ENCODE measurements at places on chromosomes 3 and 15. TPM values are rescaled to one million over a fixed set of nuclear protein-coding genes. Genes with fewer than 3 reads are reported as not detected.

Gene TEX55
- not detected for total RNA-seq

Gene PODXL2
- total RNA-seq: 19.8 TPM

Gene STRC
- 1.3 TPM for total RNA-seq

DNA sequence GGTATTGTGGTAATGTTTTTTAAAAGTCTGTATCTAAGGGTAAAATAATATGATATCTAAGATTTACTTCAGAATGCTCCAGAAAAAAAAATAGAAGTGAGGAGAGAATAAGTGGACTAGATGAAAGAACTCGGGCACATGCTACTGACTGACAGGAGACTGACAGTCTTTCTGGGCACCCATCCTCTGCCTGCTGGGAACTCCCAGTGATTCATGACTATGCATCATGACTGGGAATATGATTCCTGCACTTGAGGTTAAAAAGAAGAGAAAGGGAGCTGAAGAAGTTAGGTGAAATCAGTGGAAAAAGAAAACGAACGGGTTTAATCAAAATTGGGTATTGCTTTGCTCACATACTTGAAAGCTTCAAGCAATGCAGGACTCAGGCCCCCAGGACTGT, 35.7 kb upstream of the SPSB4 start:
- no peaks in the 10 kb centered on the region for H3K36me3 ChIP-seq
- no peaks in the 10 kb centered on the region for H3K4me1 ChIP-seq
- no peak for DNase-seq
- no peak overlapping the region for H3K27ac ChIP-seq

DNA sequence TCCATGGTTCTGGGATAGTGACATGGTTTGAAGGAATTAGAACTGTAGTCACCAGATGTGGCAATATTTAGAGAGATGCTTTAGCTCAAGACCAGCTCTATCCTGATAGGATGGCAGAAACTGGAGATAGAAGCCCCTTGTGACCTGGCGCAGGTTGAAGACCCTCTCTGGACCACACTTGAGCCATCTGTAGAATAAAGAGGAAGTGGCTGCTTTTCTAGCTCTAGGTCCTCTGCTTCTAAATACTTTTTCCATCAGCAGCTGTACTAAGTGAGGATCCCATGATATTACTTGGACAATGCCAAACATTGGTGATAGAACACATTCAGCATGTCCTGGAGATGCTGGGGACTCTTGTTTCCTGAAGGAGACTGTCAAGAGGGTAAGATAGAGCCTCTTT, 172.6 kb downstream of the PDCD6IP start:
- no peak overlapping the region for H3K4me3 ChIP-seq
- H3K4me1 ChIP-seq: no peaks in the 10 kb centered on the region
- no peak overlapping the region for H3K27ac ChIP-seq
- H3K27me3 ChIP-seq: no peaks in the 10 kb centered on the region

GRCh38 chr15:92457471-92458041, 63.9 kb downstream of the ST8SIA2 start:
- H3K27ac ChIP-seq: no peak overlapping the region
- no peaks in the 10 kb centered on the region for H3K27me3 ChIP-seq
- DNase-seq: no peak
- H3K4me1 ChIP-seq: no peaks in the 10 kb centered on the region
- no peaks in the 10 kb centered on the region for H3K36me3 ChIP-seq
- H3K4me3 ChIP-seq: no peak overlapping the region

GRCh38 chr3:16075647-16076046, 98.8 kb upstream of the GALNT15 start:
- DNase-seq: no peak
- no peak overlapping the region for H3K27ac ChIP-seq
- no peak overlapping the region for H3K4me3 ChIP-seq
- no peaks in the 10 kb centered on the region for H3K27me3 ChIP-seq
- H3K4me1 ChIP-seq: no peaks in the 10 kb centered on the region
- no peaks in the 10 kb centered on the region for H3K36me3 ChIP-seq

DNA sequence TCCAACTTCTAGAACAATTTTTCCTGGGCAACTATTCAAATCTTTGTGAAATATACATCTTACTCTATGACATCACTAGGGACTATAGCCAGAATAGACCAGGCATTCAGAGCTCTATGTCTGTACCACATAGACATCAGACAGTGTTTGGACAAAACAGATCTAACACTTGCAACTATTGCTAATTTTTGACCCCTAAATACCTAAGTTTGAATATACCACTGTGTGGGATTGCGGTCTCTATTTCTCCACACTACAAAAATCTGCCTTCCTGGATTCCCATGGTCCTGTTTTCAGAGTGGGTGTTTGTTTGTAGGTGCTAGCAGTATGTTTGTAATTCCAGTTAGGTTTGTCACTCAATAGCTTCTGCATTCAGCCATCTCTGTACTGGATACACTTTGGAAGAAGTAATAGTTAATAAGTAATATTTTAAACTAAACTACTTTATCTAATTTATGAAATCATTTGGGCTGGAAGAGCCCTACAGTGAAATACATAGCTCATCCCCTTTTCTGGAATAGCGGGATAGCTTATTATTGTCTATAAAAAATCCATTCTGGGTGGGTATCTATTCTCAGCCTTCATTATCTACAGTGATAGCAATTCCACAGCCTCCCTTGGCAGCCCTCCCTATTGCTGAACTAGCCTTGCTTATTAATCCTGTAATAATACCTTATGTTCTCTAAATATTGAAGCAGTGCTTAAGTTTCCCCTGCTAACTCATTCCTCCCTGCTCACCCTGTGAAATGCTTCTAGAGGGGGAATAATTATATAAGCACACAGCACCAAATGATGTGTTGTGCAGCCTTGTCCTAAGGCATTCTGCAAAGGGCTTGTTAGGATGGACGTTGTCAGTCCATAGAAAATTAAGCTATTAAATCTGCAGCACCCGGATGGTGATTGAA, 49.4 kb downstream of the RBMS3 start:
- no peaks in the 10 kb centered on the region for H3K27me3 ChIP-seq
- no peak overlapping the region for H3K4me3 ChIP-seq
- peaks cover 77% of the 10 kb centered on the region for H3K4me1 ChIP-seq
- no peaks in the 10 kb centered on the region for H3K36me3 ChIP-seq
- DNase-seq: no peak

GRCh38 chr15:43792761-43793476, 799 bp downstream of the SERF2 start:
- no peak for DNase-seq
- H3K4me3 ChIP-seq: peak overlapping the region; percentile 93
- H3K4me1 ChIP-seq: peaks cover 27% of the 10 kb centered on the region
- H3K36me3 ChIP-seq: peaks cover 44% of the 10 kb centered on the region

GRCh38 chr3:55343486-55344357, 143.4 kb downstream of the WNT5A start:
- no peak for DNase-seq
- H3K27me3 ChIP-seq: no peaks in the 10 kb centered on the region
- no peak overlapping the region for H3K4me3 ChIP-seq
- H3K36me3 ChIP-seq: no peaks in the 10 kb centered on the region

GRCh38 chr3:133892541-133893231, 3.0 kb downstream of the RAB6B start:
- H3K4me3 ChIP-seq: no peak overlapping the region
- no peaks in the 10 kb centered on the region for H3K27me3 ChIP-seq
- no peak for DNase-seq
- H3K27ac ChIP-seq: no peak overlapping the region
- no peaks in the 10 kb centered on the region for H3K4me1 ChIP-seq

DNA sequence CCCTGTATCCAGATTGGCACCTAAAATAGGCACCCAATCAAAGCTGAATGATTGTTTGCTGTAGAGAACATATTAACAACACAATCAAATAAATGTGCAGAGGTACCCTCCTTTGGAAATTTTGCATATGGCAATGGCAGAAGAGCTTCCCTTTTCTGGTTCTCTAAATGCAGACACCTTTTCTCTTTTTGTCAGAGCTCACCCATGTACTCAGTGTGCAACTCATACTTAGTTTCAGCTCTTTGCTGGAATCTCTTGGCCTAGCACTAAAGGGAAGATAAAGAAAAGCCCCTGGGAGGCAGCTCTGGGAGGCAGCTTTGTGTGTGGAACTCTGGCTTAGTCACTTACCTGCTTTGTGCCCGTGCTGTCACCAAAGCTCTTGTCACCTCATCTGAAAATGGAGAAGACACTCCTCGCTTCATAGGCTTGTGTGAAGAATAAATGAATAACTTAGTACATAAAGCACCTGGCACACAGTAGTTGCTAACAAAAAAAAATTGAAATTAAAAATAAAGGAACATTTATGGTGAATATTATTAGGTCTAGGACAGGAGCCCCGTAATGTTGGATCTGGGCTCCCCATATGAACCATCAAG, 28.8 kb downstream of the ST6GAL1 start:
- H3K36me3 ChIP-seq: no peaks in the 10 kb centered on the region
- no peaks in the 10 kb centered on the region for H3K27me3 ChIP-seq
- H3K27ac ChIP-seq: no peak overlapping the region
- no peak for DNase-seq

DNA sequence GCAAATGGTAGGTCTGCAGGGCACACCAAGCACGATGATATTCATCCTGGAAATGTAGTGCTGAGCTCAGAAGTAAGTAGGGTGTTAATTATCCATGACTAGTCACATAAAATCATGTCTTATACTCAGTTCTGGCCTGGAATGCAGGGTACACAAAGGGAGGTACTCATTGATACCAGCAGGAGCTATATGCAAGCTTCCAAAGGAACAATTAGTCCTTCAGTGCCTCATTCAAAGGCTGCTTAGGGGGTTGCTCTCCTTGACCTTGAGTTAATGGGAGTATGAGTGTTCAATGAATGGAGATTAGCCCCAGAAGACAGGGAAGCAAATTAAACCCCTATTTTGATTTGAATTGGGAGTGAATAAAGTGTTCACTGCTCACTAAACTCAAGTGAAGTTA, 38.3 kb downstream of the CNTN6 start:
- H3K4me1 ChIP-seq: no peaks in the 10 kb centered on the region
- H3K27ac ChIP-seq: no peak overlapping the region
- no peaks in the 10 kb centered on the region for H3K27me3 ChIP-seq
- no peaks in the 10 kb centered on the region for H3K36me3 ChIP-seq

- no peak for DNase-seq
- no peaks in the 10 kb centered on the region for H3K4me1 ChIP-seq
- H3K4me3 ChIP-seq: no peak overlapping the region
- no peaks in the 10 kb centered on the region for H3K36me3 ChIP-seq
- peaks cover 2% of the 10 kb centered on the region for H3K27me3 ChIP-seq
- H3K27ac ChIP-seq: no peak overlapping the region
Observed at GRCh38 chr15:91291673-91292072, 191.6 kb downstream of the SV2B start.
